ELR (cell line): ENCODE measurements at places on chromosomes 7 and 10.

DNA sequence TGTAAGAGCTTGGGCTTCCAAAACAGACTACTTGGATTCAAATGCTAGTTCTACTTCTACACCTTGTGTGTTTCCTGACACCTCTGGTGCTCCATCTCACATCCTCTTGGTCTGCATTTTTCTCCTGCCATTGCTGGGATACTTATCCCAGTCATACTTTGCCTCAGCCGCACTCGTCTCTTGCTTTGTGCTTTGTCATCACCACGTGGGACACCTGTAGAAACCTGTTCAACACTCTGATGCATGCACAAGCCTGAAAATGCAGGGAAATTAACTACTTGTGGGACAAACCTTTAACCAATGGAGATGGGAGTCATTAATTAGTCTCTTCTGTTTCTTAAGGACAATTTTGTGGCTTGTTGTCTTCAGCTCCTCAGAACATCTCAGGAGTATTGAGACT, 94.2 kb upstream of the PHYHIPL start:
- DNase-seq, result no peak

GRCh38 chr10:114306116-114306973, 67.3 kb downstream of the VWA2 start:
- peak; percentile 98 for DNase-seq

- DNase-seq, result no peak
Measured at GRCh38 chr10:47370878-47371277, 13.2 kb downstream of the ZNF488 start.

GRCh38 chr10:128007971-128008370, 101.1 kb downstream of the PTPRE start:
- no peak for DNase-seq

- no peak for DNase-seq
Measured at GRCh38 chr7:117997862-117998825, 124.9 kb upstream of the CTTNBP2 start.

GRCh38 chr10:110547139-110547761, 20.2 kb upstream of the SMC3 start:
- peak; percentile 86 for DNase-seq

GRCh38 chr10:119826771-119827170, 45.9 kb downstream of the MCMBP start:
- peak; percentile 26 for DNase-seq

DNA sequence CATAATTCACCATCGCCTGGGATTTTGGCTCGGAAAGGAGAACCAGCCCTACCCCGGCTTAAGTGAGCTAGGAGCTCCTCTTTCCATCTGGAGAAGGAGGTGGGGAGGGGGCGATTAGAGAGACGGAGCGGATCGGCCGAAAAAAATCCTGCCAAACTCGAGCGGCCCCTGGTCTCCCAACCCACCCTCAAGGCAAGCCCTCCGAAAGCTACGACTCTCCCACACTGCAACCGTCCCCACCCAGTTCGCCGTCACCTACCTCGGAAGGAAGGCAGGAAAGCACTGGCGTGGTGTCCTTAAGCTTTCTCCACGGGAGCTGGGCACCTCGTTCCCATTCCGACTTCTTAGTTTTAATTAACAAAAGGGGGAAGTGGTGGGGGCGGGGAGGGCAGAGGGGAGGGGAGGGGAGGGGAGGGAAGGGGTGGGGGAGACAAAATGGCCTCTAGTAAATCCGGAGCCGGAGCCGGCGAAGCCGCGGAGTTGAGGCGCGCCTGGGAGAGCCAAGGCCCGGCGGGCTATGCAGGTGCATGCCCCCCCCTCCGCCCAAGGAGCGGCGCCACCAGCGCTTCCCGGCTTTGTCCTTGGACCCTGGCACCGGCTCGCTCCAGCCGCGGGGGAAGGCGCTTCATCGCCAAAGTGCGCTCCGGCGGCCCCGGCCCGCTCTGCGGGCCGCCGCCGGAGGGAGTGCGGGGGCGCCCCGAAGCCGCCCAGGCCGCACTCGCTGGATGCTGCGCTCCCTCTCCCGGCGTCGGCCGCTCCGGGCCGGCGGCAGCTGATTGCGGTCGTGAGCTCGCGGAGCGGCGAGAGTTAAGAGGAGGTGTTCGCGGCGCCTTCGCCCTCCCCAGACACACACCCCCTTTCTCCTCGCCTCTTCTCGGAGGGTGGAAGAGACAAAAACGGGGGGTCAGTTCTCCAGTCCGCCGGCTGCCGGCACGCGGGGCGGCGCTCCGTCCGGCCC, at the start of gene LRRC4:
TSS of gene LRRC4 (minus strand) at position 784 of the 958 bp plus-strand sequence. CDS start 797 bp downstream, outside the sequence.
- DNase-seq, result peak; percentile 62
